AG09309 (cell line): ENCODE measurements at places on chromosomes 7 and 10.

DNA sequence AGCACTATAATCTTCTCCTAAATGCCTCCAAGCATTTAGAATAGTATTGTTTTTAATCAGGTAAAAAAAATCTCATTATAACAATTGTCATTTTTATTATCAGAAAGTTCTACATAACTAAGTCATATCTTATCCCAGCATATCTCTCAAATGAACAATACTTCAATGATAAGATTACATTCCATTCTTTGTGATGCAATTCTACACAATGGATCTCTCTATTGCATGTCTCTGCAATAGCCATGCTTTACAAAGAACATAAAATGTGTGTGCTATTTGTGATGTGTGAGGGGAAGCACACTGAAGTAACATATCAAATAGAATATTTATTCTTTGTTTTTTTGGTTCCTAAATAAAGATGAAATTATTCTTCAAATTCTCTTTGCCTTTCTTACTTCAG, 195.7 kb downstream of the TSPAN12 start:
- DNase-seq = no peak

DNA sequence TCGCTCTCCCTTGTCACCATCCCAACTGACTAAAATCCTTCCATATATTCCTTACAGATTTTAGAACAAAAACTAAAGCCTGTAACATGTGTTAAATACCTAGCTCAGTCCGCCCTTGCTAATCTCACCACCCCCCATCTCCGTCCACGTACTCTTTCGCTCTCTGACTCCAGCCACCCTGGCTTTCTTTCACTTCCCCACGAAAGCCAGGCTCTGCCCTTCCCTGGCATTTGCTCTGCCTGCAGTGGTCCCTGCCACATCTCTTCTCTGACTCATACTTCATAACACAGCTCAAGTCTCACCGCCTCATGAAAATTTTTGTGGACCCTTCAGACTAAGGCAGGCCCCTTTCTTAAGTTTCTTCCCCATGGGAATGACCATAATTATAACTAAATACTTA, 11.7 kb upstream of the GPAM start:
- DNase-seq = no peak

- DNase-seq = peak; percentile 29
Observed at GRCh38 chr10:62244785-62245467, 23.7 kb downstream of the RTKN2 start.

GRCh38 chr7:84196084-84196503, 1.5 kb upstream of the SEMA3A start:
- DNase-seq = no peak

DNA sequence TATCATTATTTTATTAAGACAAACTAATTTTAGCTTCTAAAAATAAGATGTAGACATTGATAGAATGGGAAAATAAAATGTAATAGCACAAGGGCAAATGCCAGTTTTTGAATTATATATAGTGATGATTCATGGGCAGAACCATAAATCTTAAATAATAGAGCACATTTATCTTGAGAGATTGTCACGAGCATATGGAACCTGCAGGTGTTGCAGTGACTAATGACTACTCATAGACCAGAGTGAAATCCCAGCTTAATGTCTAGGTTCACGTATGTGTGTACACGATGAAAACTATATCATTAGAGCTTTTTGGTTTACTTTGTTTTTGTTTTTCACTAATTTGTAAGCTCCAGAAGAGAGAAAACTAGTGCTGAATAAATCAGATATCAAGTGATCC, 150.2 kb upstream of the CACNA2D1 start:
- DNase-seq = no peak

GRCh38 chr7:131109011-131109758, 218.5 kb upstream of the MKLN1 start:
- no peak for DNase-seq

DNA sequence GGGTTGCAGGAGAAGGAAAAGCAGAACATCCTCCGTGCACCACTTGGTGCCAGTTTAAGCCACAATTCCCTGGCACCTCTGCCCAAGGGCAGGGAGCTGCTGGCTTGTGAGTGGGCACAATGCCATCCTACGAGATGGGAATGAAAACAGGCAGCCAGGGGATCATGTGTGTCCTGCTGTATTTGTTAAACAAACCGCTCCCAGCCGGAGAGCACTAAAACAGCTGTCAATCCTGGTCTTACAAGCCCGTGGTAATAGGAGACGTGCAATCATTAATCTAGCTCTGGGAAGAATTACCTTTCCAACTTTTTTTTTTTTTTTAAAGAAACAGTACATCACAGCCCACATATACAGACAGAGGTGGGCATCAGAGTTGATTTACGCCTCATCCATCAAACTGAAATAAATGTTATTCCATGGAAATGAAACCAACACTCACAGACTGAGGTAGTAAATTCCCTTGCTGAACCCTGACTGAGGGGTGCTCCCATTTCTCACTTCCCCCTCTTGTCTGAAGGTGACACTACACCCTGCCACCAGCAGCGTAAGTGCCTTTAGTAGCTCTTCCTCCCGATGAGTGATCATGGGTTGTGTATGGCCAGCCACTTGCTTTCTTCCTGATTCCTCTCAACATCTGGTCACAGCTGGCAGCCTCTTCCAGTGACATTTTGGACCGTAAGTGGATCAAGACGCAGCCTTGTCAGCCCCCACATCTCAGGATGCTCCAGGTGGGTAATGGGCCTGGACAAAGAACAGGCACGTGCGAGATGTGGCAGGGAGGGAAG, 143.8 kb downstream of the TEX36 start:
- DNase-seq = no peak

DNA sequence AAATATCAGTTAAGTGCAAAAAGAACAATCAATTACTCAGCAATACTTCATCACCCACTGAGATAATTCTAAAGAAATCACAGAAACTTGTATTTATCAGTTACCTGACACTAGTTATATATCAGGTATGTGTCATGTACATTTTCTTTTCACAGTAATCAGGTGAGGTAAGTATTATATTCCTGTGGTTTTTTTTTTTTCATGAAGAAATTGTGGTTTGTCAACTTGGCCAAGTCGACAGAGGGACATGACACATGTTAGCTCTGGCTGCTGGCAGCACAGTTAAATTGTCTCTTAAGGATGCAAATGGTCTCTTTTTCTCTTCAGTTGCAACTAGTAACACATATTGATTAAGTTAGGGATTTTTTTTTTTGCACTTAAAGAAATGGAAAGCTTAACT, 13.7 kb upstream of the GPR141 start:
- no peak for DNase-seq

GRCh38 chr7:87056346-87056745, 3.1 kb downstream of the ELAPOR2 start:
- no peak for DNase-seq

DNA sequence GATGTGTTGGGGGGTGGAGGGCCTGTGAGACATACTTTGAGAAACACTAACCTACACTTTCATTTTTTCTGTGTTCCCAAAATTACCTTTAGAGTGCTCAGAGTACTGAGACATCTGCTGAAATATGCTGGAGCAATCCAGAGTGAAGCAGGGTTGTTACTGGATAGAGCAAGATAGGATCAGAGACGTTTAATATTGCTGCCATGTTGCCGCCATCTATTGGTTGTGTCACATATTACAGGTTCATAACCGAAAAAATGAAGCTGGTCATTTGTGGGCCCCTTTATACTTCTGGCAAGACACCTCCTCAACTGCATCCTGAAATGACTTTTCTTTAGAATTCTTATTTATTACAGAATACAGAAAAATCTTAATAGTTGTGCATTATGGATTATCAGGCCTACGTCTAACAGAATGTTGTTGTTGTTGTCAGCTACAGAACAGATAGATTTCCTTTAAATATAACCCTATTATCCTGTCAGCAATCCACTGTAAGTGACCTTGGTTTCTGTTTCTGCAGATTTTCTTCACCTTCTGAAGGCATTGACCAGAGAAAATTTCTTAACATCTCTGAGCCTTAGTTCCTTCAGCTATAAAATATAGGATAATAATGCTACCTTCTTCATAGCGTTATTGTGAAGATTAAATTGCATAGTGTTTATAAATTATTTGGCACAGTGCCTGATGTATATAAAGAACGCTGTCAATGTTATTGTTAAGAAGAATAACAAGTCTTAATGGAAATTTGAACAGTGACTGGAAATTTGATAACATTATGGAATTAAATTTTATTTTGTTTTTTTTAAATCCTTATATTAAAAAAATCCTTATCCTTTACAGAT, 16.2 kb upstream of the DLD start:
- DNase-seq = peak; percentile 33

GRCh38 chr10:123571978-123572377, 94.2 kb upstream of the GPR26 start:
- DNase-seq = no peak
